Immature natural killer cell (primary cell): ENCODE measurements at places on chromosomes 5 and 9. TPM values are rescaled to one million over a fixed set of nuclear protein-coding genes. Genes with fewer than 3 reads are reported as not detected.
A peak's percentile ranks its signal among the peaks of the same experiment; 100 is the strongest.

The IGFBPL1 gene
- polyA plus RNA-seq: not detected

The CARD6 gene
- polyA plus RNA-seq: 1.5 TPM

The ZFP37 gene
- polyA plus RNA-seq: 0.17 TPM

DNA sequence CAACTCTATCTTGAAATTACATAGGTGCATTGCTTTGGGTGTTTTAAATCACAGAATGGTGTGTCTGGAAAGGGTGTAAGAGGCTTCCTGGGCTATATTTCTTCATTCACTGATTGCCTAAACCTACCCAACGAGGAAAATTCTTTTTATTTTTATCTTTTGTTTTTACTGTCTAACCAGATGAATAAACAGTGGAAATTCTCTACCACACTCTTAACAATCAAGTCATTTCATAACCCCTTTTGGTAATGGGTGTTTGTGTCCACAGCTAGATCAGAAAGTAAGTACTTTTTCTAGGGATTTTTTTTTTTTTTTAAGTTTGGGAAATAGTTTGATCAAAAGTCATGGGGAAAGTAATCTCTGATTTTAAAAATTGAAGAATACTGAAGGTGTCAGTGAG is 27.6 kb upstream of the C5orf47 start:
- H3K4me1 ChIP-seq: no peaks in the 10 kb centered on the region
- no peak for DNase-seq
- no peaks in the 10 kb centered on the region for H3K27me3 ChIP-seq
- no peak overlapping the region for H3K27ac ChIP-seq

The FOXD4L3 gene
- not detected for polyA plus RNA-seq

The SLC46A2 gene
- polyA plus RNA-seq: 0.96 TPM

DNA sequence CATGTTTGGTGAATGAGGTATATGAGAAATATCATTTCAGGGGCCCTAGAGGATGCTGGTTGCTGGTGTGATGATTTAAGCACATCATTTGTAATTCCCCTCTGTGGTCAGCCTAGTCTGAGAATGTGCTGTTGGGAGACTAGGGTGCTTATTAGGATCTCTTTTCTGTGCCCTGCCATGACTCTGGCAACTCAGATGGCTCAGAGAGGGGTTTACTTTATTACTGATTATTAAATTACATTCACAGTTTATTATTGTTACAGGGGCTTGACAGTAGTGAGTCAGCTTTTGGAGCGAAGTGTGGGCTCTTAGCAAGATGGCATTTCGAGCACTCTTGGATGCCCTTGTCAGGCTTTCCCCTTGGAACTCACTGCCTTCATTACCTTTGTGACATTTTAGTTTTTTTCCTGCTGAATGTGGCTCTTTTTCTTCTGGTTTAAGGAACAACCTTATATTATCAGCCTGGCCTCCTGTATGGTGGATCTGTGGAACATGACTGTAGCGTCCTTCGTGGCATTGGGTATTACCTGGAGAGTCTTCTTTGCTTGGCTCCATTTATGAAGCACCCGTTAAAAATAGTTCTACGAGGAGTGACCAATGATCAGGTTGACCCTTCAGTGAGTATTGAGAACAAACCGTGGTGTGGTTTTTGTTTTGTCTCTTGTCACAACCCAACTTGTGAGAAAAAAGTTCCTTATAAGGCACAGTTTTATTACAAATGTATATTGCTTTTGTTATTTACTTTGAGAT is 33.8 kb downstream of the RCL1 start:
- no peak for DNase-seq
- peaks cover 10% of the 10 kb centered on the region for H3K4me1 ChIP-seq
- H3K36me3 ChIP-seq: no peaks in the 10 kb centered on the region
- peaks cover 2% of the 10 kb centered on the region for H3K27me3 ChIP-seq

- H3K27ac ChIP-seq: no peak overlapping the region
- H3K4me1 ChIP-seq: no peaks in the 10 kb centered on the region
- no peak for DNase-seq
- H3K27me3 ChIP-seq: peaks cover 10% of the 10 kb centered on the region
Observed at GRCh38 chr5:58944221-58944620, 361.3 kb downstream of the RAB3C start.

DNA sequence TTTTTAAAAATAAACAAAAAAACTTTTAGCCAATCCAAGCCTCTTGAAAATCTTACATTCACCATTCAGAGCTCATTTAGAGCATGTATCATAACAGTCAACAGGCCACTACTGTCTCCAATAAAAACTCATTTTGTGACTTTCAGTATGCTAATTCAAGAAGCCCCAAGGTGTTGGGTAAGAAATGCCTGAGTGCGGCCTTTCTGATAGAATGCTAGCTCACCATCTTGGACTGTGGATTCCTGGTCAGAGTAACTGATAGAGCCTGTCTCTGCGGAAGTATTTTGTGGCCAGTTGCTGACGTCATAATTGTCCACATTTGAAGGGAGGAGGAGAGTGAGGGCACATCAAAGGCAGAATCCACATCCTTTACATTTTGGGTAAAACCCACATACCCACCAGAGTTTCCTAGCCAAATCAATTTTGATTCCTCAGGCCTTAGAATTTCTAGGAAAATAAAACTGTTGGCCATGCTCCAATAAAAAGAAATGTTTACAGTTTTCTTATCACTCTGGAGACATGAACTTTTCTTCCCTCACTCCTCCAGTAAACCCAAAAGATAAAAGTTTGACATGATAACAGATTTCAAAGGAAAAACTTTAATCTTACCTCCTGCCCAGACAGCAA is 41.1 kb upstream of the ERCC6L2 start:
- no peak overlapping the region for H3K4me3 ChIP-seq
- peak; percentile 56 for DNase-seq
- H3K4me1 ChIP-seq: peaks cover 13% of the 10 kb centered on the region
- peak overlapping the region; percentile 40 for H3K27ac ChIP-seq
- H3K27me3 ChIP-seq: peaks cover 8% of the 10 kb centered on the region

DNA sequence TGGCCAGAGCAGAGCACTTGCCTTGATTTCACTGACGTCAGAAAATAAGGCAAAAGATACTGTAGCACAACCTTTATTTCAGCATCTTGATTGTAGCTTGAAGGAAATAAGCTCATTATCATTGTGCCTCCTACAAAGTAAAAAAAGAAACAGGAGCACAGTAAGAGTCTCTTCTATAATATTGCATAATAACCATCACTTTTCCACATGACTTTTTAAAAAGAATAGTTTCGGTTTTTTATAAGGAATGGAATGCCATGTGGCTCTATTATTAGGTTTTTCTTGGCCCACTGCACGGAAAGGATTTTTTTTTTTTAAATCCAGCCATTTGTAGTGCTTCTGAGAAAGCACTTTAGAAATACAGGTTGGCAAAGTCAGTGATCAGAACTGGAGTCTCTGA is 655.3 kb downstream of the LRRC70 start:
- H3K27ac ChIP-seq: no peak overlapping the region
- DNase-seq: no peak
- H3K36me3 ChIP-seq: no peaks in the 10 kb centered on the region
- H3K4me1 ChIP-seq: no peaks in the 10 kb centered on the region
- H3K27me3 ChIP-seq: no peaks in the 10 kb centered on the region
- no peak overlapping the region for H3K4me3 ChIP-seq

- DNase-seq: no peak
- no peaks in the 10 kb centered on the region for H3K36me3 ChIP-seq
- H3K27ac ChIP-seq: no peak overlapping the region
- no peak overlapping the region for H3K4me3 ChIP-seq
- H3K4me1 ChIP-seq: no peaks in the 10 kb centered on the region
Observed at GRCh38 chr9:38289236-38289865, 103.2 kb upstream of the ALDH1B1 start.

- peaks cover 24% of the 10 kb centered on the region for H3K36me3 ChIP-seq
- peaks cover 8% of the 10 kb centered on the region for H3K4me1 ChIP-seq
- H3K27ac ChIP-seq: no peak overlapping the region
- no peak for DNase-seq
Observed at GRCh38 chr5:64971990-64972389, 203.3 kb downstream of the CWC27 start.

DNA sequence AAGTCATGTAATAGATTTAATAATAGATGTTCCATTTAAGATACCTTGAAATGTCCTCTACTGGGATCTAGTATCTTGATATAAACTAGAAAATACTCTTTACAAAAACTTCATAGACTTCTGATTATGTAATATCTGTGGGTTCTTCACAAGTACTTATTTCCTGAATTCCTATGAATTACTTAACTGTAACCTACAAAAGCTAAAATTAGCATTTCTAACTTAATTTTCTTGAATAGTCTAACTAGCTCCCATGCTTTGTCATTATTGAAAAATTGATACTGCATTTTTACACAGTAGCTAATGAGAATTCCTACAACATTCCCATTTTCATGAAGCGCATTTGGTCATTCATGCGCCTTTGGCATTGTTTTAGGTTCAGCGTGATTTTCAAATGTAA is 1828.2 kb downstream of the MAT2B start:
- no peaks in the 10 kb centered on the region for H3K27me3 ChIP-seq
- no peak for DNase-seq
- no peaks in the 10 kb centered on the region for H3K4me1 ChIP-seq
- H3K27ac ChIP-seq: no peak overlapping the region

DNA sequence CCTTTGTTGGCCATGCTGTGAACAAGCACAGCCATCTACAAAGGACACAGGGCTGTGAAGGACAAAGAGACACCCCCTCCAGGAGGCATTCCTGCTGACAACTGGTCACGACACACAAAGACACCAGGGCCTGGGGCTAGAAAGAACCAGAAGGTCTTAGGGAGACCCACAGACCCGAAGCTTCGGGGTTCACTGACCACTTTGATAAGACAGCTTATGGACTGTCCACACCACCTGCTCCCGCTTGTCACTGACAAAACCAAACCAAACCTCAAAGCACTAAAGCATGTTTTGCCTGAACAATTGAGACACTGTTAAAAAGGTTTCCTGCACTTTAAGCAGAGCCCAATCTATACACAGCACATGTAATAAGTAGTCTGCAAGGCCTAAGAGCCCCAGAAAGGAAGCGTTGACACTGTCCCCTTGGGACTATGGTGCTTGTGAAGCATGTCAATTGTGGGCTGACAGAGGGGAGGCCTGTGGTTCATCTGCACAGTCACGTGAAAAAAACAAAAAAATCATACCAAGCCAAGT is 185.0 kb downstream of the GAPVD1 start:
- H3K27me3 ChIP-seq: peaks cover 4% of the 10 kb centered on the region
- no peak for DNase-seq
- H3K4me1 ChIP-seq: no peaks in the 10 kb centered on the region

- H3K36me3 ChIP-seq: no peaks in the 10 kb centered on the region
- H3K4me3 ChIP-seq: peak overlapping the region; percentile 26
- H3K27me3 ChIP-seq: peaks cover 15% of the 10 kb centered on the region
- H3K27ac ChIP-seq: no peak overlapping the region
- H3K4me1 ChIP-seq: peaks cover 8% of the 10 kb centered on the region
Observed at GRCh38 chr5:173283318-173284288, 44.6 kb downstream of the STC2 start.

DNA sequence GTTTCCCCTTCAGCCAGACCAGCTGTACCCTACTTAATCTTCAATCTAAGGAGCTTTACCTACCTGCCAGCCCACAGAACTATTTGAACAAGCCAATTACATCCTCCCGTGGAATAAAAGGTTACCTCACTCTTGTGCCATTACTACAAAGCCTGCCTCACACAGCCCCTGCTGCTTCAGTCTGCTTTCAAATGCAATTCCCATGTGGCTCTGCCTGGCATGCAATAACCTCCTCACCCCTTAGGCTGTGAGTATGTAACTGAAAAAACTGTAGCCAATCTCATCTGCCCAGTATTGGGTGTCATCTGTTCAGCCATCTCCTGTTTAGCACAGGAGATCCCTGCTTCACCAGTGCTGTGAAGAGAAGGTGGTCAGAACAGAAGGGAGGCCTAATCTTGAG is 6.1 kb upstream of the GCNT1 start:
- H3K36me3 ChIP-seq: no peaks in the 10 kb centered on the region
- no peaks in the 10 kb centered on the region for H3K27me3 ChIP-seq
- peaks cover 5% of the 10 kb centered on the region for H3K4me1 ChIP-seq
- H3K4me3 ChIP-seq: no peak overlapping the region

GRCh38 chr5:177368869-177369644 is 11.3 kb downstream of the RGS14 start:
- peak overlapping the region; percentile 53 for H3K27ac ChIP-seq
- peaks cover 39% of the 10 kb centered on the region for H3K4me1 ChIP-seq
- peaks cover 14% of the 10 kb centered on the region for H3K36me3 ChIP-seq
- peak overlapping the region; percentile 18 for H3K4me3 ChIP-seq
- H3K27me3 ChIP-seq: peaks cover 4% of the 10 kb centered on the region

The PCDHGB3 gene
- 0.15 TPM for polyA plus RNA-seq

The CAMLG gene
- 49.7 TPM for polyA plus RNA-seq

GRCh38 chr9:131624636-131625507 is 79.5 kb downstream of the PRRT1B start:
- peaks cover 91% of the 10 kb centered on the region for H3K4me1 ChIP-seq
- H3K36me3 ChIP-seq: peaks cover 12% of the 10 kb centered on the region
- H3K27ac ChIP-seq: peak overlapping the region; percentile 89
- no peak for DNase-seq

DNA sequence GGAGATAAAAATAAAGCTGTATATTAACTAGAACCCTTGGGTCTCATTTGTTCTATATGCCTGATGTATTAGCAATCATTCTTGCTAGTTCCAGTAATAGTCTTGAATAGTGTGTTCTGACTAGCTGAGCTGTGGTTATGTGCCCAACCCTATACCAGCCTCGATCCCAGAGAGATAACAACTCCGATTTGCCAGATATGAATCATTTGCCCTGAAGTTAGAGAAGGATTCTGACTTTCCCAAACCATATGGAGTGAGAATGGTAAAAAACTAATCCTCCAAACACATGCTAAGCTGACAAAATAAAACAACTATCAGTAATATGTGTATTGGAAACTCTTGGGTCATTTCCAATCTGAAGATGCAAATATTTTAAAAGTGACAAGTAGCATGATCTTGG is 64.8 kb downstream of the ALDH1A1 start:
- no peak for DNase-seq
- no peak overlapping the region for H3K4me3 ChIP-seq
- no peak overlapping the region for H3K27ac ChIP-seq
- H3K4me1 ChIP-seq: no peaks in the 10 kb centered on the region

GRCh38 chr5:148542812-148543211 is 111.5 kb downstream of the HTR4 start:
- no peak for DNase-seq
- H3K27ac ChIP-seq: no peak overlapping the region
- no peaks in the 10 kb centered on the region for H3K4me1 ChIP-seq
- H3K4me3 ChIP-seq: no peak overlapping the region
- H3K27me3 ChIP-seq: peaks cover 8% of the 10 kb centered on the region
- H3K36me3 ChIP-seq: no peaks in the 10 kb centered on the region

The IL12B gene
- not detected for polyA plus RNA-seq

The POC5 gene
- polyA plus RNA-seq: 9.5 TPM

- peaks cover 3% of the 10 kb centered on the region for H3K27me3 ChIP-seq
- H3K4me1 ChIP-seq: no peaks in the 10 kb centered on the region
- DNase-seq: no peak
- no peaks in the 10 kb centered on the region for H3K36me3 ChIP-seq
- no peak overlapping the region for H3K4me3 ChIP-seq
Observed at GRCh38 chr5:115414406-115415142, 118.1 kb upstream of the CCDC112 start.

The ADAMTS19 gene
- not detected for polyA plus RNA-seq
